ENCODE measurements at places on chromosomes 4 and X.
A peak's percentile ranks its signal among the peaks of the same experiment; 100 is the strongest.

GRCh38 chr4:19327364-19327763 is 924.3 kb upstream of the SLIT2 start:
- no peak for DNase-seq

GRCh38 chr4:182102576-182102975 is 140.6 kb upstream of the TENM3 start:
- no peak for DNase-seq

DNA sequence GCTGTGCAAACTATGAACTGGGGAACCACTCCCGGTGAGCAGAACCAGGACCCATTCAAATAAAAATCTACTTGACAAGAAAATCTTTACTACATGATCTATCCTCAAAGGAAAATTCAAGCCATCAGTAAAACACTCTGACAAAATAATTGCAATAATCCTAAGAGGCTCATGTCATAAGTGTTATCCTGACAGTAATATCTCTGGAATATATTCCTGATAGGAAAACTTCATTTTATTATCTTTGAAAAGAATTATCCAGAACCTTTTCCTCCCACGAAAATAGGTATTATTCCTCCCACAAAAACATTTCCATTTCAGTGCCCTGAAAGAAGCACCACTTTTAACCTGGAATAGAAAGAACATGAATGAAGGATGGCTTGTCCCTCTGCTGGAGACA is 357.7 kb upstream of the PCDH7 start:
- no peak for DNase-seq

GRCh38 chr4:160375772-160376452 is 1273.0 kb downstream of the RAPGEF2 start:
- DNase-seq, result no peak

DNA sequence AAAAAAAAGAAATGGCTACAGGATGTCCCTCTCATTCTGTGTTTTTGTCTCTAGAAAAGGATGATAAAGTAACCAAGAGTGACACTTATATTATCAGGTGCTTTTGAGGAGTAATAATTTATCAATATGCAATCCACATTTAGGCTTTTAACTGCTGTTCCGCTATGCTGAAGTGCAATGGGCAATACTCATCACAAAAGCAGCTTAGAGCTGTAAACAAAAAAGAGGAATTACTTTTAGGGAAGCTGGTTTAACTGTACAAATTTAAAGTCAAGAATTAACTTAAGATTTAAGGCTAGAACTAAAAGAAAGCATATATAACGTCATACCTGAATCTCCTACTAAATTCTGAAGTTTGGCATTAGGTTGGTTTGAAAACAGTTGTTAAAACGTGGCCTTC is 93.5 kb upstream of the DDX3X start:
- DNase-seq, result no peak

DNA sequence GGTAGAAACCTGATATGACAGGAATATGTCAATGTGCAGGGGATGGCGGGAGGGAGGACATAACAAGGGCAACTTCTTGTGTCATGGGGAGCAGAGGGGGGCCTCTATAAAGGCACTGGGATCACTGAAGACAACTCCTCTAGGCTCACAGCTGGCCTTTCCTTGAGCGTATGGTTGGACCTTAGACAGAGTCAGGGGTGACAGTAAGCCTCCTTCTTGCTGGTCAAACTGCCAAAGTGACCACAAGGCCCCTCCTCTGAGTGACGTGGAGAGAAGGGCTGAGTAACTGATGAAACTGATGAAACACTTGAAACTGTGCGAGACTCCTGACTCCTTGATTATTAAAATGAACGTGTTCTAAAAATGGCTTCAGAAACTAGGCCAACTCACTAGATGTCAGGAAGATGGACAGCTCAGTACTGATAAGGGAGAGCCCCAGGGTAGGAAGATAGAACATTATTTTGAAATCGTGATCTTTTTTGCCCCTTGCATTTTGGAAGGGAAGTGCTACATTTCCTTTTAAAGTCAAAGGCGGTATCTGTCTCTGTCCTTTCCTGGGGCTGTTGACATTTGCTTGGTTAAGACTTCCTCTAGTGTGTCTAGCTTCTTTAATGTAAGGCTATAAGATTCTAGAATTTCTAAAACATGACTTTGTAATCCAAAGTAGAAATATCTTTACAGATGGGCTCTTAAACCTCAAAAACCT is 1.6 kb downstream of the RAB33A start:
- DNase-seq, result peak; percentile 69

DNA sequence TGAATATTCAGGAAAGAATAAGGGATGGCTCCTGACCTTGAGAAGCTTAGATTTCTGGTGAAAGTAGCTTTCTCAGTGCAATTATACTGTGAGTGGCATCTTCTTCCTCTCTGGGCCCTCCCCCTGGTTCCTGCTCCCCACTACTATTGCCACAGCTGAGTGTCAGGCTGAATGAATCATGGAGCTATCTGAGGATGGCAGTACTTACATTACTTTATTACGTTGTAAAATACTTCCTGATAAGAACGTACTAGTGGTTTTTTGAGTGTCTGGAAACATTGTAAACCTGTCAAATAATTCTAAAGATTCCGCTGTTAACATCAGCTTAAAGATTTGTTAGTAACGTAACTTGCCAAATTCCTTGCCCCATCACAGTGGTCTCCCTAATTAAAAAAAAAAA is 36.2 kb downstream of the ARHGAP10 start:
- DNase-seq, result no peak

- DNase-seq, result no peak
Measured at GRCh38 chrX:136318156-136318555, 17.4 kb downstream of the ADGRG4 start.

Measured in GM13976 (cell line).